ENCODE measurements at places on chromosomes 12 and 14.

DNA sequence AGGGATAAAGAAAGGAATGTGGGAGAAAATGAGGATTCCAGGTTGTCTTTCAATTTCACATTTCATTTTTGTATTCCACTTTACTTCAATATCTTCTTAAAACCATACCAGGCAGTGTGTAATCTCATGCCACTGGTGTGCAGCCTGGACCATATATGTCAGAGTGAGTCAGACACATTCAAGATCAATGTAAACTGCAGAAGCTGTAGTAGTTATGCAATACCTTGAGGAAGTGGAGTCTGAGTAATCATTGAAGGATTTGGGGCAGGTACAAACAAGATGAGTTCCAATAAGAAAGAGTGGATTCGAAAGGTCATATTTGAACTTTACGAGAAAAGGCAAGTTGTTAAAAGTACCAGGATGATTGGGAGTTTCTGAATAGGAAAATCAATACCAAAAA, 14.1 kb downstream of the PLCZ1 start:
- no peak for DNase-seq

DNA sequence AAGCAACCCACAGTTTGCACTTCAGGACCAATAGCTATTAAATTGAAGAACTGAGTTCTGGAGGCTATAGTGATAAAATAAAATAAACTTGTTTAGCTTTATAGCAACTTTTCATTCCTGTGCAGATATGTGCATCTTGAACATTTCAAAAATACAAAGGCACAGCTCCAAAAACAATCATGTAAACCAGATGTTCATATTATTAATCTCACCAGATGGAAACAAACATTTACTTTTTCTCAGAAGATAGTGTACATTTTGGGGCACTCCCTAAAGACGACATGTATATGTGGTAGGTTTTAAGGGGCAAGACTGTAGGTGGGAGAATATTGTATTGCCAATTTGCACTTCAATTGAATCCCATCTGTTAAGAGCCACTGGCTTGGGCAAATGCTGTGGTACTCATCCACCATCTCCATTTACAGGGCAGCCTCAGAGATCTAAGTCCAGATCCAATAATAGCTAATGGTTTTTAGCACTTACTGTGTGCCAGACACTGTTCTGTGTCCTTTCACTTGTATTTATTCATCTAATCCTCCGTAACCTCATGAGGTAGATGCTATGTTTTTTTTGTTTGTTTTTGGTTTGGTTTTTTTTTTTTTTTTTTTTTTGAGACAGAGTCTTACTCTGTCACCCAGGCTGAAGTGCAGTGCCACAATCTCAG, 49.1 kb downstream of the PTGER2 start:
- no peak for DNase-seq

- DNase-seq = no peak
These were observed 106.2 kb downstream of the IGF1 start for GRCh38 chr12:102374190-102374589.

- no peak for DNase-seq
These were observed 7.8 kb downstream of the ACVRL1 start for GRCh38 chr12:51915003-51915625.

- no peak for DNase-seq
These were observed 21.7 kb downstream of the NUBPL start for GRCh38 chr14:31582836-31583452.

DNA sequence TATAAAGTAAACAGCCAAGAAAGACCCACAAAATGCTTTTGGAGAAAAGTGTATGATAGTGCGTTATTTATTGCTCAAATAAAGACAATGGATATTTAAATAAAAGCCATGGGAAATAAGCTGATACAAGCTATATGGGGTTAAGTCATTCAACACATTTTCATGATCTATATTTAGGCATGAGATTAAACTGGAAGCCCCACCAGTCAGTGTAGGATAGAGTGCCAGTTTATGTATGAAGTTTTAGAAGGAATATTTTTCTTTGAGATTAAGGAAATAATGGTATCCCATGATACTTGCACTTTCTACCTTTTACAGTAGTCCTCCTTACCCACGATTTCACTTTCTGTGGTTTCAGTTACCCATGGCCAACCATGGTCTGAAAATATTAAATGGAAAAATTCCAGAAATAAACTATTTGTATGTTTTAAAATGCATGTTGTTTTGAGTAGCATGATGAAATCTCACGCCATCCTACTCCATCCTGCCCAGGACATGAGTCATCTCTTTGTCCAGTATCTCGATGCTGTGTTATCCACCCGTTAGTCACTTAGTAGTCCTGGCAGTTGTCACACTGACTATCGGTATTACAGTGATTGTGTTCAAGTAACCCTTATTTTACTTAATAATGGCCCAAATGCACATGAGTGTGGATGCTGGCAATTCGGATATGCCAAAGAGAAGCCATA, 22.3 kb downstream of the SYT1 start:
- peak; percentile 59 for DNase-seq

GRCh38 chr12:105485321-105485910, 154.9 kb downstream of the C12orf75 start:
- DNase-seq = peak; percentile 94

DNA sequence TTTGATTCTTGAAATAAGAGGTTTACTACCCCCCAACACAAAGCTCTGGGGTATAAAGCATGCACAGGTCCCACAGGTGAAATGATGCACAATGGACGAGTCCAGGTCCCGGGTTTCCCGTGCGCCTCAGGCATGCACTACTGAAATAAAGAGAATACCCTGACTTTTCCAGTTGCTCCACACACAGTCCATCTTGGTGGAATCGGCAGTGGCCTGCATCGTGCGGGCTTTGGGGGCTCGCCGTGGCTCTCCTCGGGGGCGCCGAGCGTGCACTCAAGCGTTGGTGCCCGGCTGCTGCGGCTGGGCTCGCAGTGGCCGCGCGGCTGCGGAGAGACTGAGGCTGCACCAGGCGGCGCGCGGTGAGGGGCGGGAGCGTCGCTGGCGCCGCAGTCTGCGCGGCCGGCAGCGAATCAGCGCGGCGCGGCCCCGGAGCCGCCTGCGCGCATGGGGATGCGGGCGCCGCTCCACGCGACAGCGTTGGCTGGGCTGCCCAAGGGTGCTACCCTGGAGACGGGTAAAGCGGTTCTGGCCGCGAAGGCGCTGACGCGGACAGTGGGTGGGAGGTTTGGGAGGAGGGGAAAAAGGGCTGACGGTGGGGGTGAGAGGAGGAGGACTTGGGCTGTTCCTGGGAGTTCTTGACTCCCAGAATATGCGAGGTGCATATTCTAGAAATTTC, 53.8 kb upstream of the CCDC175 start:
- no peak for DNase-seq

DNA sequence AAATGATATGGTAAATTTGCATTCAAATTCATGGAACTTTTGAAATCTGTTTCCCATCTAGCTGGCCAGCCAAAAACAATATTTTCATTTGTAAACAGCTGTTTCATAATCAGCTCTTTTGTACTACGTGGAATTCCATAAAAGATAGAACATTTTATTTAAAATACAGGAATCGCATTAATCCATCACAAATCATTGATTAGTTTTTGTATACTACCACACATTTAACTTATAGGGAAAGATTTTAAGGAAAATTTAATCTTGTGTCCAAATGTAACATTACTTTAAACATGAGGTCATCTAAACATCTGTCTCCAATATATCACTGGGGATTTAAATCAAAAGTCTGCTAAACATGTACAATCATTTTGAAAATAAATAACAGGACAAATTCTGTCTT, 33.5 kb downstream of the SLC25A21 start:
- DNase-seq = no peak

- no peak for DNase-seq
These were observed 140.8 kb downstream of the PTCSC3 start for GRCh38 chr14:36035675-36036074.

GRCh38 chr12:47992776-47993175, 11.5 kb downstream of the COL2A1 start:
- DNase-seq = no peak

GRCh38 chr12:69921831-69922230, 96.8 kb downstream of the MYRFL start:
- no peak for DNase-seq

DNA sequence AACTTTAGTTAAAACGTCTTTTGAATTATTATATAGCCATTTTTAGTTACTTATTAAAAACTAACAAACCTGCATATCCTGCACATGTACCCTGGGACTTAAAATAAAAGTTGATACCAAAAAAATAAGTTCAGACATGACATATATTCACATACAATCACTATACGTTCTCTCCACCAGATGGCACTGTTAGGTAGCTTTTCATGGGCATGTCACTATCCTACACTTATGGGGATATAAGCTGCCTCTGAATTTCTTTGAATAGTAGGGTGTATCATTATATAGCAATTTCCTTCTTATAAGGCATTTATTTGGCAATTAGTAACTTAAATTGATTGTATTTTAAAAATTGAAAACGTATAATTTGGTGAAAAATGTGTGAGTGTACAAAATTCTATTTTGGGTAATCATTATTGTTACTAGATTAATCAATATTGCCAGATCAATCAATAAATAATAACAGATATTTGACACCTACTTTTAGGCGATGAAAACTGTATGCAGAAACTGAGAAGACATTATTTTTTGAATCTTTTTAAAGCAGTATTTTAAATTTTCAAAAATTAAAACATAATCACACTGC, 31.8 kb upstream of the OR10A7 start:
- DNase-seq = peak; percentile 72

DNA sequence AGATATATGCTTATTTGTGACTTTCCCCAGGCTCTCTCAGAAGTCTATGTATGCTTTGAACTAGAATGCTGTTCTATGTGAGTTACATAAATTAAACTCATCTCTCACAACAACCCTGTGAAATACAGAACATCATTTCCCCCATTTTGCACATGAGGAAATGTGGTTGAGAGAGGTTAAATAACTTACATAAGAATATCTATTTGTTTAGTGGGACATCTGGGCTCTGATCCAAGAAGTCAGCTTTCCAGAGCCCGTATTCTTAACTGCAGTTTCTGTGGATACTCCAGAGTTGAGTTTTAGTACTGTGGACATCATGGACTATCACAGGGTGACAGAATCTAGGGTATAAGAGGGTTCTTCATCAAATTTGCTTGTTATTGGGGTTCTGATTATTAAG, 242.5 kb upstream of the ARHGAP5 start:
- no peak for DNase-seq

DNA sequence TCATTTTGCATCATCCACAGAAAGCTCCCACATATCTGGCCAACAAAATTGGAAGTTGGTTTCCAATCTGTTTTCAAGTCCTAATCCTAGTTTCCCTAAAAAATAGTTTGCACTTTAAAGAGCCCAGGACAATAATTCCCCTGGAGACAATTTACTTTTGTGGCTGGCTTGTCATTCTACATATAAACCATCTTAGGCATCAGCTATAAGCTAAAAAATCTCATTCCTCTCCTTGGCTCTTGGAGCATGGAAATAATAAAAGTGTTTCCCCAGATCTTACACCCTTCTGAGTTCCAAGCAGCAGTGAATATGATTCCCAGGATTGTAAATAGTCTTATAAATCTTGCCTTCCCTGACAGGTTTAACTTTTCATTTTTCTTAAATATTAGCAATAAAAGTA, 89.1 kb upstream of the NUDT4 start:
- DNase-seq = no peak

- peak; percentile 76 for DNase-seq
These were observed 15.7 kb downstream of the SIVA1 start for GRCh38 chr14:104768437-104769323.

DNA sequence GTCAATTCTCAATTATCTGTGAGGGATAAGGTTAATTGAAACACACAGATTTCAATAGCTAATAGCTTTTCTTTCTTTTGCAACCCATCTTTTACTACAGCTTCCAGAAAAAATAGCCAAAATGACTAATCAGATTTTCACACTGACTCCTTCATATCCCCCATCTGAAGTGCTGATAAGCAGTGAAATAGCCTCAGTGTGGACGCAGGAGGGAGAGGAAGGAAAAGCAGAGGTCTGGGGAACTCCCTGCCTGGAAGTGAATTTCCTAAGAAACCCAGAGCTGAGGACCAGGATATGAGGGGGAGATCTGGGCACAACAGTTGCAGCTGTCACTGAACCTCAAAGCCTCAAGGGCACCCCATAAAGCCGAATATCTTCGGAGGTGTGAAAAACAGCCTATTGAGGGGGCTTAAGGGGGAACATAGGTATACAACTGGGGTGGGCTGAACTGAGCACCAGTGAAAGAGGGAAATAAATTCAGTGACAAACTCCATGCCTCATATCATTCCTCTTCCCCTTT, 60.9 kb downstream of the EMP1 start:
- DNase-seq = no peak

DNA sequence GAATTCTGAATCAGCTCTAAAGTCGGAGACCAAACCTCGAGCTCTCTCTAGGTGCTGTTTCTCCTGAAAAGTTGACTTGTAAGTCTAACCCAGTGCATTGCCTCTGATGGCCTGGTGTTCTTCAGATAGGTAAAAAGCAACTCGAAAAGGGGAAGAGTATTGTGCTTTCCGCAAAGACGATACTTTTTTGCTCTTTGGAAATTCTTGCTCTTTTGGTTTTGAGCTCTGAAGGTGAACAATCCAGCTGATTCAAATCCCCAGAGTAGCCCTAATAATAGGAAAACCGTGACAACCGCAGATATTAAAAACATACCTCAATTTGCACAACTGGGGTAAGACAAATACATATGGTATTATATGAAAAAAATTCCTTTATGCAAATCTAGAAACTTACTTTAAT, 447.4 kb downstream of the RAD51B start:
- no peak for DNase-seq

DNA sequence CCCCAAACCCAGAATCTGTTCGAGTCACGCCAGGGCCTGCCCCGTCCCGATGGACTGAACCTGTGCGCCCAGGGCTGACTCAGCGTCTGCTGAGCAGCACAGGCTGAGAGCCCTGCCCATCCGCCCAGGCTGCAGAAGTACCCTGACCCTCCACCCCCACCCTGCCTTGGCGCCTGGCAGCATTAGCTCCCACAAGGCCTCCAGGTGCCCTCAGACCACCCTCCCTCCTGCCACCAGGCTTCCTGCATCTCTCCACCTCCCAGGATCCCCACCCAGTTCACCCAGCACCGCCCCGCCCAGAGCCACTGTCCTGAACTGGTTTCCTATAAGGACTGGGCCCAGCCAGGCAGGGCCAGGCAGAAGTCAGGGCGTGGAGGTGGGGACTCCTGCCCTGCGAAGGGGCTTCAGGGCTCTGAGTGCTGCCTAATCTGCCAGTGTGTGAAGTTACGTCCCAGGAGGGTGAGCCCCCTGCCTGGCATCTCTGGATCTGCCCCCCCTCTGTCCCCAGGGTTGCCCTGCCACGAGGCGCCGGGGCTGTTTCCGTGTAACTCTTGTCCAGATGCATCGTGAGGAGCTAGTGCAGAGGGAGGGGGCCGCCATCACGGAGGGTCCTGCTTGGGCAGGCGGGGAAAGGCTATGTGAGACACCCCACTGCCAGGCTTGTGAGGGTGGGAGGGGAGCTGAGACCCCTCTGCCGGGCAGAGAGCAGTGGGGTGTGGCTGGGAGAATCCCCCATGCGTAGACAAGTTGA, 9.1 kb downstream of the ADSS1 start:
- no peak for DNase-seq

GRCh38 chr14:76656592-76656991, 104.7 kb upstream of the VASH1 start:
- DNase-seq = no peak
